ENCODE measurements at places on chromosomes 1 and 21.
A peak's percentile ranks its signal among the peaks of the same experiment; 100 is the strongest.

DNA sequence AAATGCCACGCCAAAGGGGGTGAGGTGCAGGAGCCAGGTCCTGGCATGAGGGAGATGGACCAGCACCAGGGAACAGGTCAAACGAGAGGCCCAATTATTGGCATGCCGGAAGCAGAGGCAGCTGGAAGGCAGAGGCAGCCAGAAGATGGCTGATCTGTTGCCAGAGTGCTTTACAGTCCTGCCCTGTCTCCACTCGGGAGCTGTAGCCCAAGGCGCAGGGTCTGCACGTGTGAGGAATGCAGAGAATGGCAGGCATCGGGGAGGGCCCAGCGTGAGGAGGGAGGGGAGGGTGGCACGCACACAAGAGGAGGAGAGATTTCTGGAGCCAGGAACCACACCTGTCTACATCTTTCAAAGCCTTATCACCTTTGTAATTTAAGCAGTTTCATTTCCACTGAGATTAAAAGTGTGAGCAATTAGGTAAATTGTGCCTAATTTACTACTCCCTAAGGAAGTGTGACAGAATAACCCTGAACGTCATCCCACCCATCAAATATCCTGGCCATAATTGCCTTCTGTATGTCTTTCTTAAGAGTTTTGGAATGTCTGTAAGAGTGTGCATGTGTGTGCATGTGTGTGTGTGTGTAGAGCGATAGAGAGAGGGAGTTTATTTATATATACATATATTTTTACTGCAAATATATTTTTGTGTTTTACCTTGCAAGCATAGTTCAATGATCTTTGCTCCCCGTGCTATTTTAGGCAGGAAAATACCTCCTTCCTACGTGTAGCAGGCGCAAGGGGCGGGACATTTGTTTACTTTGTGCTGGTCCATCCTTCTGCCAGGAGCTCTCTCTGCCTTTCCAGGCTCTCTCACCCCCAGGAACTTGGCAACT lies 125.5 kb upstream of the SERBP1 start:
- DNase-seq: no peak

GRCh38 chr1:228870041-228870713 lies 134.9 kb downstream of the RHOU start:
- DNase-seq: no peak

DNA sequence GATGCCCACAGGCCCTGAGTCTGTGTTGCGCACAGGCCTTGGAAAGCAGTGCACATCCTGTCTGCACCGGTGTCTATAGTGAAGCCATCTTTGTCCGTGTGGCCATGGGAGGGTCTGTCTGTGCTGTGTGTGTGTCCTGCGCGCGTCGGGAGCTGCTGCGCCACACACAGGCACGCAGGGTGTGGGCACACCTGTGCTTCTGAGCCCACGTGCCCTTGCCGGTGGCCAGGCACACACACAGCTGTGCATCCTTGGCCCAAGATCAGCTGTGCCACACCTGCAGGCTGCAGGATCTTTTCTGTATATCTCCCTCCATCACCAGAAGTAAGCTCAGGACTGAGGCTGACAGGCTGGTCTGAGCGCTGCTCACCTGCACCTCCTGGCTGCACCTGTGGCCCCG lies 3.2 kb upstream of the SAMD11 start:
- no peak for DNase-seq

- peak; percentile 80 for DNase-seq
These were observed 5.4 kb upstream of the TINAGL1 start for GRCh38 chr1:31570906-31571305.

DNA sequence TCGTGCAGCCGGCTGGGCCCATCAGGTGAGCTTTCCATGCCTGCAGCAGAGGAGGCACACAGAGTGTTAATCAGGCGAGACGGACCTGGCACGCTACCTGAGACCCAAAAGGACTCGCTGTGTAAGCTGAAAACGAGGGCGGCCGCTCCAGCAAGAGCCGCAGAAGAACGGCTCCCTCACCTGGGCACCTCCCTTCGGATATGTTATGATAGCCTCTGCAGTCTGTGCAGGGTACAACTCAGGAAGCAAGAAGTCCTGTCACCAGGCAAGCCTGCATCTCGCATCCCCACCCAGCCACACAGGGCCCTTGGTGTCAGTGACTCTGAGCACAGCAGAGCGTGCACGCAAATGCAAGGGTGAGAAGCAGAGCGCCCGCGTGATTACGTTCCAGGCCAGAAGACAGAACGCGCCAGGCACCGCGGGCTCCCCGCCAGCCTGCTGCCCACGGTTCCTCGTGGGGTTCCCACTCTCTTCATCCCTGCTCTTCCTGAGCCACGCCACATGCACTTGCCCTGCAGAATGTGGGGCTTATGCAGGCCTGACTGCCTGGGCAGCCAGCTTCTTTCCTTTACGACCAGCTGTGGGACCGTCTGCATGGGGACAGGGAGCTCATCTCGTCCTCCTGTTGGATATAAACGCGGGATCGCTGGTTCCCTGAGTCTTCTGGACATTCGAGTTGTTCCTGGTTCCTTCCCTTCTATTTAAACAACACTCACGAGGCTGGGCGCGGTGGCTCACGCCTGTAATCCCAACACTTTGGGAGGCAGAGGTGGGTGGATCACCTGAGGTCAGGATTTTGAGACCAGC lies 20.2 kb upstream of the LRRC47 start:
- DNase-seq: no peak

DNA sequence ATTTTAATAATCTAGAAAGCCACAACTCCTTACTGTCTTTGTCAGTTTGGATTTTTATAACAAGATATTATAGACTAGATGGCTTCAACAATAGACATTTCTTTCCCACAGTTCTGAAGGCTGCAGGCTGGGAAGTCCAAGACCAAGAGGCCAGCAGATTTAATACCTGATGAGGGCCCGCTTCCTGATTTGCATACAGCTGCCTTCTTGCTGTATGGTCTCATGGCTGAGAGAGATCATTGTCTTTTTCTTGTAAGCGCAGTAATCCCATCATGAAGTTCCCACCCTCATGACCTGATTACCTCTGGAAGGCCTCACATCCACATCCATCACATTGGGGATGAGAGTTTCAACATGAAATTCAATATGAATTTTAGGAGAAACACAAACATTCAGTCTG lies 9.8 kb downstream of the RPS6KC1 start:
- no peak for DNase-seq

- DNase-seq: no peak
These were observed 36.4 kb downstream of the CAPN8 start for GRCh38 chr1:223629126-223629457.

- no peak for DNase-seq
These were observed 13.1 kb downstream of the AMY2B start for GRCh38 chr1:103584537-103584936.

- DNase-seq: no peak
These were observed 20.4 kb downstream of the WNT4 start for GRCh38 chr1:22122273-22123070.

GRCh38 chr21:17295997-17296396 lies 216.8 kb upstream of the CXADR start:
- no peak for DNase-seq

GRCh38 chr1:53442299-53442698 lies 16.9 kb upstream of the DMRTB1 start:
- peak; percentile 70 for DNase-seq

DNA sequence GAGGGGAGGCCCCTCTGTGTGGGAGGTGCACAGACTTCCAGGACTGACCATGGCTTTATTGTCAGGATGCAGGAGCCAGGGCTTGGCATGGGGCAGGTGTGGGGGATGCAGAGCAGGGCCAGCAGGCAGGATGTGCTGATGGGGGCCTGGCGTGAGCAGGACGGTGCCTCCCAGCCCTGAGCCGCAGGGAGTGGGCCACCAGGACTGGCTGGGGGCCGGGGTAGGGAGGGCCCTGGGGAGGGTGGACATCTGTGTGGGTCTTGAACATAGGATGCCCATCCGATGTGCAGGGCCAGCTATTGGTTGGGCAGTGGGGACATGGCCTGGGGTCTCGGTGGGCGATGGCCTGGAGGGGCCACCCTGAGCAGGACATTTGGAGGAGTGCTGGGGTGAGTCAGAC lies 15.6 kb downstream of the PRMT2 start:
- DNase-seq: no peak

- DNase-seq: no peak
These were observed 17.5 kb upstream of the SUCO start for GRCh38 chr1:172515436-172515835.

DNA sequence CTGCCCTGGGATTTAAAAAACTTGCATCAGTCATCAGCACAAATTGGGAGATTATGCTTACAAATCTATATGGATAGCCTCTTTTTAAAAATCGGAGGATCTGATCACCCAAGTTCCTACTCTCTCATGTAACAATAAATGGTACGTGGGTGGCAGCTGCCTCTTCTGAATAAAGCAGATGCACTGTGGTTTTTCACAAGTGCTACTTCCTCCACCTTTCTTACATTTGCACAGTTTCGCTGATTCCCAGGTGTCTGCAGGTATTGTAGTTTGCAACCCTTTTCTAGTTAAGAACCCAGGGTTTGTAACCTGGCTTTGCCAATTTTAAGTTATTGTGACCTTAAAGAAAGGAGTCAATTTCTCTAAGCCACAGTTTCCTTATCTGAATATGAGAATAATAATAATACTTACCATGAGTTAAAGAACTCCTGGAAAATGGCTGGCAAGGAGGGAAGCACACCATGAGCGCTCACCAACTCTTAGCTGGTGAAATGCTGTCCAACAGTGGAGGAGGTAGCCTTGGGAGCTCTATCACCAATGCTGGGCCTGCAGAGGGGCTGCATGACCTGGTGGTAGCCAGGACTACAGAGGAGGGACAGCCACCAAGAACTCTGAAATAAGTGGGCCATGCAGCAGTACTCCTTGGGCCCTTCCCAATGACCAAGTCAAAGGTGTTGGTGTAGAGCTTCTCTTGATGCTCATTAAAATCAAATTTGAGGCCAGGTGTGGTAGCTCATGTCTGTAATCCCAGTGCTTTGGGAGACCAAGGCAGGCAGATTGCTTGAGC lies 30.2 kb upstream of the KCNA2 start:
- DNase-seq: no peak

DNA sequence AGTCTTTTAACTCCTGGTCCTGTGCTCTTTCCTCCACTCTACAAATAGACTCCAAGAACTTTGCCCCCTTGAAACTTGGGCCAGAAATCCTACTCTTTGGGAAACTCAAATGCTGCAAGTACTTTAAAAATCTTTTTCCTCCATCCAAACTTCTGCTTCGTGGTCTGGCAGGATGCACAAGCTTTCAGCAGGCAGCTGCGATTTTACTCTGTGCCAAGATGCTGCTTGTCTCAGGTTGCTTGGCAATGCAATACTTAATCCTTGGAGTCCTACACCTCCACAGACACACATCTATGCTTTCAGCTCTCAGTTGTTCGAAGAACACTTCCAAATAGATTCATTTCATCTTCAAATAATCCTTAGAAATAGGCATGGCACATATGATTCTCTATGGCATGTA lies 435.3 kb upstream of the USP24 start:
- no peak for DNase-seq

- DNase-seq: no peak
These were observed 1.1 kb upstream of the OR14I1 start for GRCh38 chr1:248703674-248704073.

DNA sequence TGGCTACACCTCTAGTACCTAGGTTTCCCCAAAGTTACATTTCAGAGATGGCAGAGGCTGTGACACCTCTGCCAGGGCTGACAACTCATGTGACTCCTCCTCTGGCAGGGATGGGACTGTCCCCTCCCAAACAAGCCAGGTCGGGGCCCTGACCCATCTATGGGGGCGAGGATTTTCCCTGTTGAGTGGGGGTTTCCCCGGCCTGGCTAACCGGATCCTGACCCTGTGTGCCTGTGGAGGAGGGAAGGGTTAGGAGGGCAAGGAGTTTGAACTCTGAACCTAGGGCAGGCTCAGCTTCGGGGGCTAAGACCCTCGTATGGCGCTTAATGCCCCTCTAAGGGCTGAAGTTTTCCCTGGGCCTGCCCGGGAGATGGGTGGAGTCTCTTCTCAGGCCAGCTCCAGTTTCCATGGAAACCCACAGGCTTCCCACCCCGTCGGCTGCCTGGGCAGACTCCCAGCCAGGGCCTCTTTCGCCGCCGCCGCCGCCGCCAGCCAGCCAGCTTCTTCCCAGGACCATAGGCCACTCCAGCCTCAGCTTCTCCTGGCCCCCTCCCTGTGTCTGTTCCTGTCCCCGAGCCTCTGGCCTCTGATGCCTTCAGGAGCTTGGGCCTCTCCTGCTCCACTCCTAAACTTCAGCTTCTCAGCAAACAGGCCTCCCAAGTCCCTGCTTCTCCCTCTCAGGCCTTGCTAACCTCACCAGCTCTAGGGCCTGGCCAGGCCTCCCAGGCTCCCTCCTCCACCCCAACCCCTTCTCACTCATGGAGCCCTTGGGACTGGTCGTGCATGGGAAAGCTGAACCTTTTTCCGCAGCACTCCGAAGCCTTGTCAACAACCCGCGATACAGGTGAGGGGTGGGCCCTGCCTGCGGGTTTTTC lies at the start of gene BTBD19:
Gene BTBD19 (plus strand): TSS at position 461 of the 875 bp plus-strand sequence. CDS start 298 bp downstream, at position 759.
- DNase-seq: peak; percentile 96

DNA sequence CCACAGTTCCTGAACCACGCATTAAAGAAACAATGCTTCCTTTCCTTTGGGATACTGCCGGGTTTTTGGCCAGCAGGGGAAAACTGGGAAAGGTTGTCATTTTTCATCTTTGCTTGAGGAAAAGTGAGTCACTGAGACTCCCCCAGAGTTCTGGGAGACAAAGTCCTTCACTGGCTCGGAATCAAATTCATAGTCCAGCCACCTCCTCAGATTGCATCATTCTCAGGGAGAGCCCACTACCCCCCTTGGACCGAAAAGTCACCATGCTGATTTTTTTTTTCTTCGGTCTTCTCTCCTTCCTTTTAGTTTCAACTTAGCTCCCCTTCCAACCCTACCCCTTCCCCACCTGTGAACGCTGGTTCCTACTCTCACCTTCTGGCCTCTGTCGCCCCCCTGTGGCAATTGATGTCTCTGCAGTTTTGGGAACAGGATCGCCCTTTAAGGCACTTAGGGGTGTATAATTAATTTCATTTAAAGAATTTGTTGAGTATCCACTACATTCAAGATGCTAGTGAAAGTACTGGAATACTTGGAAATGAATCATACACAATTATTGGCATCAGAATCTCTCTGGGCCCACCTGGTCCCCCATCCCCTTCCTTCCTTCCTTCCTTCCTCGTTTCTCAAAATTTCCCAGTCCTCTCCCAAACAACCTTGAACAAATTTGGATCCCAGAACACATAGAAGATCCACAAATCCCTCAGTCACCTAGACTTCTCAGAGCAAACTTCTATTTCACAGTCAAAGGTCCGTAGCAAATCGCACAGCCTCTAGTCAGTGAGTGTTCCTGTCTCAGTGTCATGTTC lies 6.9 kb downstream of the ACKR1 start:
- peak; percentile 29 for DNase-seq

- no peak for DNase-seq
These were observed 163.0 kb downstream of the KAZN start for GRCh38 chr1:14761291-14762153.

Data from EH (cell line).